ENCODE measurements at places on chromosomes 2 and 18.

- no peak for DNase-seq
Observed at GRCh38 chr2:65545837-65546805, 113.7 kb upstream of the SPRED2 start.

DNA sequence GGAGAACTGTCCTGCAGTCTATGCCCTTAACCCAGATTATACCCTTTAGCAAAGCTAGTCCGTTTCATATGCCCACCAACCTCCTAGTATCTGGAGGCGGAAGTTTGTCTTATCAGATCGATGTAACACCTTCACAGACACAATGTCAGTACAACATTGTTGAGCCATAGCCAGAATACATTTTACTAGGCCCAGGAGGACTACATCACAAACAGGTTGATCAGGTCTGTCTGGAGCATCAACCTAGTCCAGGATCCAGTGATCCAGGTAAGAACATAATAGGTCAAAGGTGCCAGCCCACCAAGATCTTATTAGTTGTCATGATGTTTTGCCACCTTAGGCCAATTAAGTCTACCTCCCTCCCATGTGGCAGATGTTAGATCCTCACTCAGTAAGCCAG, 2.0 kb upstream of the TPRKB start:
- no peak for DNase-seq

DNA sequence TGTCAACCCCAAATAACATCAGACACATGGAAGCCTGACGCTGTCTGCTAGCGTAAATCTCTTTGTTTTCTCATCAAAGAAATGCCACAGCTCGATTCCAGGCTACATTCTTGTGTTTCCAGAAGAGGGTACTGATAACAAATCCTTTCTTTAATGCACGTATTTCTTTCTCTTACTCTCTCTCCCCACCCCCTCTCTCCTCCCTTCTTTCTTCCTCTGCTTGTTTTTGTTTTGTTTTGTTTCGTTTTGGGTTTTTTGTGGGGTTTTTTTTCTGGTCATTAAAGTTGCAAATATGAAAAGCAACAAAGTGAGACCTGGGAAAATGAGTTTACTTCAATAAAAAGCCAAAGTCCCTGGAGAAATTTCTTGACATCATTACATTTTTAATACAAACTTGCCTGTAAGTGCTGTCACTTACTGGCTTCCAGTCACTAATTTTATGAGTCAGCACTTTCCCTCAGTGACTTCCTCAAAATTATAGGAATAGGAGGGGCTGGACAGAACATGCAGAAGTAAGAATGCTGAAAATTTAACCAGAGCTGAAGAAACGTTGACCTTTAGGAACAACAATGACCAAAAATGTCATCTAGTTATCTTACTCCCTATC, 106.7 kb upstream of the NABP1 start:
- DNase-seq: no peak

DNA sequence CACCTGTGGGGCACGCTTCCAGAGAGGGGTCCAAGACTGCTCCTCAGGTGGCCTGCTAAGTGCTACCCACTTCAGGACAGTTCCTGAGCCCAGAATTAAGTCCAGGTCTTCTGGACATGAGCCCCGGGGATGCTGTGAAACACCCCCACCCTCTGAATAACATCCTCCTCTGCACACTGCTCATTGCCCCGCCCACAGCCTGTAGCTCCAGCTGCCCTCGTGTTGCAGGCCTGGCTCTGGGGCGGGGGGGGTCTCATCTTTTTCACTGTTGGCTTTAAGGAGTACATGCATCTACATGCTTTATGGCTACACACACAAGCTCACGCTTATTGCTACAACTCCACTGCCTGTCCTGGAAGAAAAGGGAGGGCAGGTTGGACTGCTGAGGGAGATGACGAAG, 92.8 kb downstream of the PTGR3 start:
- DNase-seq: no peak

DNA sequence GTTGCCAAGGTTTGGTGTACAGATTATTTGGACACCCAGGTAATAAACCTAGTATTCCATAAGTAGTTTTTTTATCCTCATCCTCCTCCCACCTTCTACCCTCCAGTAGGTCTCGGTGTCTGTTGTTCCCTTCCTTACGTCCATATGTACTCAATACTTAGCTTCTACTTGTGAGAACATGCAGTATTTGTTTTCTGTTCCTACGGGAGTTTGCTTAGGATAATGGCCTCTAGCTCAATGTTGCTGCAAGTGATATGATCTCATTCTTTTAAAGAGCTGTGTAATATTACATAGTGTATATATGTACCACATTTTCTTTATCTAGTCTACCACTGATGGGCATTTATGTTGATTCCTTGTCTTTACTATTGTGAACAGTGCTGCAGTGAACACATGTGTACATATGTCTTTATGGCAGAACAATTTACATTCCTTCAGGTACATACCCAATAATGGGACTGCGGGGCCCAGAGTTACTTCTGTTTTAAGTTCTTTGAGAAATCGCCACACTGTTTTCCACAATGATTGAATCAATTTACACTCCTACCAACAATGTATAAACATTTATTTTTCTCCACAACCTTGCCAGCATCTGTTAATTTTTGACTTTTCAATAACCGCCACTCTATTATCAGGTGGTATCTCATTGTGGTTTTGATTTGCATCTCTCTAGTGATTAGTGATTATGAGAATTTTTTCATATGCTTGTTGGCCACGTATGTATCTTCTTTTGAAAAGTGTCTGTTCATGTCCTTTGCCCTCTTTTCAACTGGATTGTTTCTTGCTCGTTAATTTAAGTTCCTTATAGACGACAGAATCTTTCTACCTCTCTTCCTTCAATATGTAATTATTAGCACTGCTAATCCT, 88.0 kb downstream of the MEMO1 start:
- DNase-seq: no peak

DNA sequence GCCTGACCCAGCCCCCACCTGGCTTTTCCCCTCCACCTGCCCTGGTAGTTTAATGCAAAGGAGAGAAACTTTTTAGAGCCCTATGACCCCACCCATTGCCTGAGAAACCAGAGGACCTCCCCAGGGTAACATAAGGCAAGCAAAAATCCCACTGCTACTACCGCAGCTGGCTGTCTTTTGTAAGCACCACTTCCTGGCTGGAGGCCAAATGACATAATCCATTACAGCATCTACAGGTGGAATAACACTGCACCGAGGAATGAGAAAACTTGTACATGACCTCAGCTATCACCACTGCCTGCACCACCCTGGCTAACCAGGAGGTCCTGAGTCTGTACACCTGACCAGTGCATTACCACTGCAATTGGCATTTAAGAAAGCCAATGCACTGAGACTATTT, 149.6 kb upstream of the GALNT5 start:
- DNase-seq: no peak

- no peak for DNase-seq
Observed at GRCh38 chr2:165801176-165801575, 7.1 kb upstream of the GALNT3 start.

GRCh38 chr2:8426550-8426949, 255.3 kb upstream of the ID2 start:
- no peak for DNase-seq

DNA sequence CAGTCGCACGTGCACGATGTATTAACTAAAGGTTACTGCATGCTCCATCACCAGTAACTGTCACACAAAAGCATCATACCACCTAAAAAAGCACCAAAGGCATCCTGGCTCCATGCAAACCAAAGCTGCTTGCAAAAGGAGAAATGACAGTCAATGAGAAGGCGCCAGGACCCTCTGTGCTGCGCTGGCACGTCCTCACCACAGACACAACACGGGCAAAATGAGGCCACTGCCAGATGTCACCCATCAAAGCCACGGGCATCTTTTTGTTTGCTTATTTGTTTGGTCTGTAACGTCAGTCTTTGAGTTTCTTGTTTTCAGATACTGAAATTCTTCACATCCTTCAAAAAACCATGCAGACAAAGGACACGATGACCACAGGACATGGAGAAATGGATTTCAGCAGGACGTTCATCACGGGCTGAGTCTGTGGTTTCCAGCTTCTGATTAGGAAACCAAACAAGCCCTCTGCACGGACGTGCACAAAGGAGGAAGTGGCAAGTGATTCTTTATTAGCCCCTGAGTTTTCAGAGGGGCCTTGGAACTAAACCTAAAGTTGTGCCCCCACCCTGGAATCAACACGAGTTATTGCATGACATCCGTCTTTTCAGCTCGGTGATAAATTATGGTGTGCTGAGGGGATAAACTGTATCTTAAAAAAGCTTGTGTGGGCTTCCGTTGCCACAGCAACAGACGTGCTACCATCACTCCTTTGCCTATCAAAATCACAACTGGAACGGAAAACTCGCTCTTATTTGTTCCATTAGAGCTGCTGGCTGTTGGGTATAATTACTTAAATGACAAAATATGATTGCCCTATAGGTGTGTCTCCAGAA, 181.8 kb downstream of the EIPR1 start:
- DNase-seq: no peak

DNA sequence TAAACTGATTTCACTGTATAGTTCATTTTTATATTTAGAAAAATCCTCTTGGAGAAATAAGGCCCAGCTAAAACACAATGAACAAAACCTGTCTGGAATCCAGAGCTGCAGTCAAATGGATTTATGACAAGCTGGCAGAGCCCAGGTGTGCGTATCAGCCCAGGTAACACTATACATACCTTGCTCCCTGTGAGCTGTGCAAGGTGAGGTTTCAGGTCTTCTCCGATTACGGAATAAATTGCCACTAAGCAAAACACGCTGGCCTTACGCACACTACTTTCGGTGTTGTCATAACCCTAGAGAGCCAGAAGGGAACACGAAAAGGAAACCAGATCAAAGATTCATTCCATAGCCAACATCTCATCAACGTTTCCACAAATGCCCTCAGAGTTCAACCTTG, 61.9 kb upstream of the TFCP2L1 start:
- DNase-seq: no peak

- DNase-seq: no peak
Observed at GRCh38 chr18:44743631-44744030, 62.9 kb downstream of the SETBP1 start.

- no peak for DNase-seq
Observed at GRCh38 chr2:127429844-127430425, 11.7 kb downstream of the PROC start.

DNA sequence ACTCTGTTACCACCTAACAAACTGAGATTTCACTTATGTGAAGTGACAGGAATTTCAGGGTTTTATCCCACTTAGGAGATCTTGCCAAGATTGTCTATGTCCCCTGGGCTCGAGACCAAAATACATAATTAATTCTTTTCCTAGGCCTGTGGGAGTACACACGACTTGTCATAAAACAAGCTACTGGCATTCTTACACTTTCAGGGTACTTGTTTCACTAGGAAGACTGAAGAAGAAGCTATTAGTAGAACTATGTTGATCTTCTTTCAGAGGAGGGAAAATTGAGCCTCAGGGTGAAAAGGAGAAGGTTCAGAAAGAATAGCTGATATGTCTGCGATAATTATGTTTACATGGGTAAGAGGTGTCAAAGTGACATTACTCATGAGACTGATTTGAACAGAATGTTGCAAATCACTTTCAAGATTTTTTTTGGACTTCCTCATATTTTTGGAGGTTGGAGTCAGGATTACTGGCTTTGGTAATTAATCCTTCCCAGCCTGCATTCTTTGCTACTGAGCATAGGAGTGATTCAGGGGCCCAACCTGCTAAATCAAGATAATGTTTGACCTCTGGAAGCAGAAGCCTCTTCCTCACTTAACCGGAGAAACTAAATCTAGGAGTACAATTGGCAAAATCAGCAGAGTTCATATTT, 240.0 kb upstream of the NT5C1B start:
- DNase-seq: no peak

DNA sequence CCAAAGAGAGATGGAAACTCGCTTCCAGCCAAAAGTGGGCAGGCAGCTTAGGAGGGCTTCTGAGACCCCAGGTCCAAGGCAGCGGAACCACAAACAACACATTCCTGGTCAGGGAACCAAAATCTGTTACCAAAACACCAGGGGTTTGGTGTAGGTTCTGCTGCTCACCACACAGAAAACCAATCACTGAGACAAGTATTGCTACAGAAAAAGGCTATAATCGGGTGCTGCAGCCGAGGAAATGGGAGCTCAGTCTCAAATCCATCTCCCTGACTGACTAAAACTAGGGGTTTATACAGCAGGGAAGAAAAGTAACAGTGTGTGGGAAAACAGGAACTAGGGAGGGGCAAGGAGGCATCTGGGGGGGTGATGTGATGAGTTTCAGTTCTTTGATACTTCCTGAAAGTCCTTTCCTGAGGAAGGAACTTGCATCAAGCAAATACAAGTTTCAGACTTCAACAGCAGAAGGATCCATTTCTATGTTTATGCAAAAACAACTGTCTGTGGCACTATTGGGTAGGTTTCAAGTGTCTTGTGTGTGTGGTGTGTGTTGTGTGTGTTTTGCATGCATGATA, 108.0 kb downstream of the FAM168B start:
- DNase-seq: no peak

Measured in amygdala (tissue), 56 donors.